ENCODE measurements at places on chromosomes 2 and 18.

DNA sequence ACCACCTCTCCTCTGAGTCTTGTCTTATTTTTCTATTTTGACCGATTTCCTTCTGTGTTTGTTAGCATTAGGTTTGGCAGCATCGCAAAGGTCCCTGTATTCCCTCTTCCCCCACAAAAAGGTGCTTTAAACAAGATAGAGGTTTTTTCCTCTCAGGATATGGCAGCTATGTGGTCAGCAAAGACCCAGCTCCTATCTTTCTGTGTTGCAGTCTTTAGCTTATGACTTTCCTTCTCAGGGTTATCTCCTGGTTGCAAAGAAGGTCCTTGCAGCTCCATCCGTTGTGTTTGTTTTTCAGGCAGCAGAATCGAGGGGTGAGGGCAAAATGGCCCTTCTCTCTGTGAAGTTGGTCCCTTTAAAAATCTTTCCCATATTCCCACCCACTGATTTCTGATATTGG lies 38.4 kb downstream of the GALNT1 start:
- no peak for DNase-seq

GRCh38 chr2:237757616-237758015 lies 41.0 kb upstream of the RBM44 start:
- no peak for DNase-seq

DNA sequence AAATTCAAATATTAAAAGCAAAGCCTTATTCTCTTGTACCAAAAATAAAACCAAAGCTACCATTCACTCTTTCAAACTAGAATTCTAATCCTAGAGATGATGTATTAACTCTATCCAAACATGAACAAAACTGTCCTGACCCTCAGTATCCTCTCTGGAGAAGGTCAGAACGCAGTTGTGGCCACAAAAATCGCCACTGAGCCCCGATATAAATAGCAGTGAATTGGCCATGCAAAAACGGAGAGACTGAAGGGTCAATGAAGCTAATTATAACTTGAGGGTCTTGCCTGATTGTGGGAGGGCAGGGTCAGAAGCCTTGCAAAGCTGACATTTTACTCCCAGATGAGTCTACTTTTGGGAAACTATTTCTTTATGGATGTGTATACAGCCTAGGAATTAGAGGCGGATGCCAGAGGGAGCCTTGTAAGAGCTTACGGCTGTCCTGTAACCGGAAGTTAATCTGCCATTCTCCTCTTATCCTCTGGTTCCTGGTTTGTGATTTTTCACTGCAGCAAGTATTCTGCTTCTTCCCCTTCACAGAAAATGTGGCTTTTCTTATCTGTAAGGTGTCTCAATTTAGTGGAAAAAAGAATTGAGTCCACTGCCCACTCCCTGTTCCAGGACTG lies 28.1 kb downstream of the CAVIN2 start:
- DNase-seq = no peak

GRCh38 chr2:8539743-8540551 lies 141.9 kb upstream of the ID2 start:
- DNase-seq = no peak

DNA sequence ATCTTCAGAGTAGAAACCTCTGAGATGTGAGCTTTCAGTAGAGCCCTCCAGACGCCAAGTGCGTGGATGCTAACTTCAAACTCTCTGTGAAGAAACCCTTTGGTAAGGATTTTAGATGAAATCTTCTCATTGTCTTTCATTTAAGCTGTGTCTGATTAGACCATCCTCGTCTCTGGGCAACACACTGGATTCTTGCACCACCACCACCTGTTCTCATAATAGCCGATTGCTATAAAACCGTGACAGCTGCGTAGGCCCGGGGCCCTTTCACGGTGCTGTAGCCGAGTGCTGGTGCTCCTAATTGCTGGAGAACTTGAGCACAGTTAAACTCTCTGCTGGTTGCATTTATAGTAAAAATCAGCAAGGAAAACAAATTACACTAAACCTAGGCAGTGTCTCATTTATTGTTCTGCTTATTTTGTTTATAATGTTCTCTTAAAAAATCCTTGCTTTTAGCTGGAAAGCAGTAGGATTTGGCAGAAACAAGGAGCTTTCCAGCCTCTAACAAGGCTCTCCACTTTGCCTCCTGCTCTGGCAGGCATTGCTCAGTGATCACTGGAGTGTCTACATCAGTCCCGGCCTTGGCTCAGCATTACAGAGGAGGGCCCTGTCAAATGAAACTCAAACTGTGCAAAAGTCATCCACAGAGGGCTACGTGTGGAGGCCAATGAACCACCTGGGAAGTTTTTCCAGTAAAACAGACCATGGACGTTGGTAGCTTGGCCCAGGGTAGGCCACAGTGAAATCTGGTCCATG lies 40.9 kb upstream of the MBP start:
- DNase-seq = no peak

DNA sequence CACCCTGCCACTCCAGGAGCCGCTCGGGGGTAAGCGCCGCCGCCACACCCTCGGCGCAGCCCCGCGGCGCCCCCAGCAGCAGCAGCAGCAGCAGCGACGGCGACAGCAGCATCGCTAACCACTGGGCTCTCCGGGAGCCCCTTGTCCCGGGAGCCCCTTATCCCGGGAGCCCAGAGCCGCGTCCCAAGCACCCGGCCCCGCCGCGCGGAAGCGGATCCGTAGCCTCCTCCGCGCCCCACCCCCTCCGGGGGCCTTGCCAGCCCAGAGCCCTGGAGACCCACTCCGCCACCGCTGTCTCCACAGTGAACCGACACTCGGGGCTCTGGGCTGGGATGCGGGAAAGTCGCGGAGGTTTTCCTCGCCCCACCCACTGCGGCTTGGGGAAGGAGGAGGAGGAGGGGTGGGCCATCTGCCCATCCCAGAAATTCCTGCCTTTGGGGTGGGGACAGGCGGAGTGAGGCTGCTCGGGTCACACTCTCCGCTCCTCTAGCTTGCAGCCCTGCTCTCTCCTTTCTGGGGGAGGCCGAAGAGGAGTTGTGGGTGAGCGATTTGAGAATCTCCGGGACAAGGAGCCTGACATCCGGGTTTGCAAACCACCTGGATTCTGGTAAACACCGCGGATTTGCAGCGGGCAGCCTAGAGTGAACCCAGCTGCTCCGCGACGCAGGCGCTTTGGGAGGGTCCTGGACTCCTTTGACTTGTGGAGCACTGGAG lies at the start of gene PLA2R1:
TSS of gene PLA2R1 (minus strand) at position 324 of the 714 bp plus-strand sequence. CDS start at position 112, 212 bp downstream.
- DNase-seq = peak; percentile 9

DNA sequence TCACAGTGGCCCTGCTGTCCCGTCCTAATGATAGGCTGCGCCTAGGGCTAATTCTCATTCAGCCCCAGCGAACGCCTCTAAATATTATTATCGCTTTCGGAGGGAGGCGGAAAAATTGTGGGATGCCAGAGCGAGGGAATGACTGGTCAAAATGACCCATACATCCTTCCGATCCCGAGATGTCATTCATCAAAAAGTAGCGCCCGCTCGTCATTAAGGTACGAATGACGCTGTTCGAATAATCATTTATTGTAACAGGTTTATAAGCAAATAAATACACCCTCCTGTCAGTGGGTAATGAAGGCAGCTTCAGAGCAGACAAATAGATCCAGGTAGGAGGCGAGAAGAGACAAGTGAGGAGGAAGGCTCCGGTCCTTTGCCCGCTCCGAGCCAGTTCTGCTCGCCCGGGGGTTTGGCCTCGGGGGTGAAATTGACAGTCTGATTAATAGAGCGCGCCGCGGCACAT lies at the start of gene EVX2:
TSS of gene EVX2 (minus strand) at position 167 of the 466 bp plus-strand sequence. CDS start 186 bp downstream, outside the sequence.
- no peak for DNase-seq

DNA sequence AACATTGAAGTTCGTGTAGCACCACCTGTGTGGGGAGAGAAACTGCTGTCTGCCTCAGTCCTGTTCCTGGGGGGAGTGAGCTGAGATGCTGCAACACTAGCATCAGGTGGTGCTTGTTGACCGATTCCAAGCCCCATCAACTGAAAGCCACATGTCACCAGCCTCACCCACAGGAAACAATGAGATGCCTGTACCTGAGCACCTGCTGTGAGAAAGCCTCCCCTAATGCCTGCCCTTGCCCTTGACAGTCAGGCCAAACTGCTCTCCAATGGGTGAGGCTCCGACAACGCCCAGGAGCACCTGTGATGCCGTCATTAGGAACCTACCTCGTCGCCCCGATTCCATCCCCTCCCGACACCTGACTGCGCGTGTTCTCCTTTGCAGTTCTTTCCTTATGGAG lies 104.6 kb downstream of the SMC6 start:
- no peak for DNase-seq

DNA sequence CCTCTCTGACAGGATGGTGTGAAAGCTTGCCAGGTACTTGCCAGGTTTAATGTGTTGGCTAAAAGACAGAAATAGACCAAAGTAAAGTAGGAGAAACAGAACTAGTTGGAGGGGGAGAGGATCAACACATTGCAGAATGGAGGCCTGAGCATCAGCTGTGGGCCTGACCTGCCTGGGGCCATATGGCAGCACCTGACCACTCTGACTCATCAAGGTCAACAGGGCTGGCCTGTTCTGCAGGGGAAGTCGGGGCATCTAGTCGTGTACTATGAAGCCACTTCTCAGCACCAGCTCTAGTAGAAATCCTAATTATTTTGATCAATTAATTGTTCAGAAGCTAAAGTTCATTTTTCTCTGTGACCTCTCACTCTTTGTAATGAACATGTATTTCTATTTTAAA lies 35.8 kb upstream of the NOSTRIN start:
- DNase-seq = no peak

DNA sequence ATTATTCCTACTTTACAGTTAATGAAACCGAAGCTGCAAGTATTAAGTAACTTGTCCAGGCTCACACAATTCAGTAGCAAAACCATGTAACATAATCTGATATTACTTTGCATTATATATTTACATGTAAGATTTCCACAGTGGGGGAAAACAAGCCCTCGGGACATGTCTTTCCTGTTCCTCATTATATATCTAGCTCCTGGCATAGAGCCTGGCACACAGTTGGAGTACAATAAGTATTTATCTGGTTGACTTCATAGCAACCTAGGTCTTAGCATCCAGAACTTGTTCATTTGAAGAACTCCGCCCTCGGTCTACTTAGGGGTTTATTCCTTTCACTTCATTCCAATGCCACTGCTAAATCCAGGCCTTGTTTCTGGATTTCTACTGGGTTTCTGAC lies 1.6 kb upstream of the RBM45 start:
- DNase-seq = no peak

DNA sequence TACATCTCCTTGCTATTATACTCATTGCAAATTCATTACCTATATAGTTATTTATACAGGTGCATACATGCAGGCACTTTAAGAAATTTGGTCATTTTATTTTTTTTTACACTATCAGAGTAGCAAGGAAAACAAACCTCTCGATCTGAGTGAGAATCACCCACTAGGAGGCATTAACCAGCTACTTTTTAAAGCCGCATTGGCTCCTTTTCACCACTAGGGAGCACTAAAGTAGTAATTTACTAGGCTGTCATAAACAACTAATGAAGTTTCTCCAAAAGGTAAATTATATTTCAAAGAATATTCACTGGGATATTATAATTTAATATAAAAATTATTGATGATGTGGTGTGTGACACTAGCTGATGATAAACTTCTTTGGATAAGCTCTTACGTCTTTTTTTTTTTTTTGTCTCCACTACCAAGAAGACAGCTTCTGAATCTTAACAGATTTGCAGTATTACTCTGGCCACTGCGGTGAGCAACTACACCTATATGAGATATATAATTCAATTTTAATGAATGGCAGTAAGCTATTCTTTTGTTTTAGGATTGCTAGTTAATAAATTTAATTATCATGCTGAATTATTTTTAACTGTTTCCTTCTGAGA lies 101.9 kb downstream of the NOL4 start:
- peak; percentile 3 for DNase-seq

DNA sequence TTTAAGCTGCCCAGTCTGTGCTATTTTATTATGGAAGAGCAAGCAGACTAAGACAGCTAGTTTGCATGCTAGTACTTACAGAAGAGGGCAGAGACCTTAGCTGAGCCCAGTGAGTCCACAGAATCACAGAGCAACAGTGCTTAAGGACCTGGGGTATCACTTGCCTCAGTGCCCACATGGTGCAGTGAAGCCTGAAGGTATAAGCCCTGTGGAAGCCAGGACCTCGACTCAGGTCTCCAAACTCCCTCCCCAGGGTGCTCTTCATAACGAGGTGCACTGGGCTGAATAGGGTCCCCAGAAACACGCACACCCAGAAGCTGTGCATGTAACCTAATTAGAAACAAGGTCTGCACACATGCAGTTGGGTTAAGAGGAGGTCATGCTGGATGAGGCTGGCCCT lies 718.1 kb downstream of the GALR1 start:
- DNase-seq = no peak

GRCh38 chr18:47081578-47081977 lies 46.2 kb upstream of the ELOA2 start:
- DNase-seq = no peak

DNA sequence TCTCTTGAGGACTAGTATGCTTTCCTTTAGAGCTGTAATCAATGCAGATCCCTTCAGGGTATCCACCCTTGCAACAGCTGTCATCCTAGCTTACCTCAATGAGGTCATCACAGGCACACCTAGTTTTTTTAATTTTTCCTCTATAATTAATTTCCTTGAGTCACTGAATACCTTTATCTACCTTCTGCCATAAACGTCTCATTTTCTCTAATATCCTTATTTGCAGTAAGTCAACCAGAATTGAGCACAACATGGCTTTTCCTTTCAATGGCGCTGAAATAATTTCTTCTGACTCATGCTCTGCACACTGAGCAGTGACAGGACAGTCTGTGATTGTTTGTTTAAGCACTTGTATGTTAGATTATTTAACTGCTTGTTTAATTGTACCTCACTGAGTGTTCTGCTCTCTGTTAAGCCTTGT lies 49.4 kb downstream of the ETAA1 start:
- no peak for DNase-seq

- no peak for DNase-seq
Observed at GRCh38 chr2:224379986-224380385, 21.9 kb downstream of the FAM124B start.

DNA sequence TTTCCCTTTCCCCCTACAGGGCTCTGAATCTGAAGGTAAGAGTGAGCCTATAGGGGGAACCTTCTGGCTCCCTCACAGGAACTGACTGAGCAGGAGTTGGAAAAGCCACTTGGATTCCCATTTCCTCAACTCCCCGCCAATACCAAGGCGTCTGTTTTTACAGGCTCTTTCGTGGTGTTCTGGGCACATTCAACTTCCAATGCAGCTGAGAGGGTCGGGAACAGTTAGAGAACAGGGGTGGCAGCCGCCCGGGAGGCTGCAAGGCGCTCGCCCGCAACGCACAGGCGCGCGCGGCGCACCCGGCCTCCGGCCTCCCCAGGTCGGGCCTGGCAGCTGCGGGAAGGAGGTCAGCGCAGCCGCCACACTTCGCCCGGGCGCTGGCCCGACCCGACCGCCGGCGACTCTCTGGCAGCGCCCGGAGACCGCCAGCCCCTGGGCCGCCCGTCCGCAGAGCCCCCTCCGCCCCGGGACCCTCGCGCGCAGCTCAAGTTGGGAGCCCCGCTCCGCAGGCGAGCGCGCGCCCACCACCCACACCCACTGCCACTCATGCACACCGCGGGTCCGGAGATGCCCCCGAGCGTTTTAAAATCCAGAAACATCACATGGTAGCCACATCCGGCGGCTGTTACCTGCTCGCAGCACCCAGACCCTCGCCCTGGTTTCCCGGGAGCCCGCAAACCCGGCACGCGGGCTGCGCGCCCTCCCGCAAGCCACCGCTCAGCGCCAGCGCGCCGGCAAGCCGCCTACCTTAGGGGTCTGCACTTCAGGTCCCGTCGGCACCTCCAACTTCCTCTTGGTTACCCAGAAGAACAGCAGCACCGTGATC lies 816 bp downstream of the GALNT14 start:
- DNase-seq = no peak

Data from stimulated activated CD4-positive, alpha-beta T cell treated with anti-CD3 and anti-CD28 coated beads, Interleukin-4, amount 100 ng/mL, for 24 hours (primary cell).